ENCODE measurements at places on chromosomes 1 and 21. TPM values are rescaled to one million over a fixed set of nuclear protein-coding genes. Genes with fewer than 3 reads are reported as not detected.

NBPF4 gene
- polyA plus RNA-seq, result 1.0 TPM

SPRR1A gene
- polyA plus RNA-seq, result not detected

OR2T35 gene
- not detected for polyA plus RNA-seq

RSPO1 gene
- not detected for polyA plus RNA-seq

PLPPR4 gene
- polyA plus RNA-seq, result not detected

MIB2 gene
- 178 TPM for polyA plus RNA-seq

SPATA6 gene
- 6.2 TPM for polyA plus RNA-seq

MMEL1 gene
- 7.6 TPM for polyA plus RNA-seq

GRCh38 chr1:215889871-215890270, 322.8 kb downstream of the KCTD3 start:
- no peaks in the 10 kb centered on the region for H3K4me1 ChIP-seq
- no peak overlapping the region for H3K4me3 ChIP-seq
- DNase-seq, result no peak
- H3K27me3 ChIP-seq, result no peaks in the 10 kb centered on the region

- peak; percentile 38 for DNase-seq
- no peak overlapping the region for H3K4me3 ChIP-seq
- H3K27me3 ChIP-seq, result no peaks in the 10 kb centered on the region
- H3K4me1 ChIP-seq, result no peaks in the 10 kb centered on the region
- no peaks in the 10 kb centered on the region for H3K36me3 ChIP-seq
Measured at GRCh38 chr1:166902279-166902678, 26.2 kb upstream of the TADA1 start.

DNA sequence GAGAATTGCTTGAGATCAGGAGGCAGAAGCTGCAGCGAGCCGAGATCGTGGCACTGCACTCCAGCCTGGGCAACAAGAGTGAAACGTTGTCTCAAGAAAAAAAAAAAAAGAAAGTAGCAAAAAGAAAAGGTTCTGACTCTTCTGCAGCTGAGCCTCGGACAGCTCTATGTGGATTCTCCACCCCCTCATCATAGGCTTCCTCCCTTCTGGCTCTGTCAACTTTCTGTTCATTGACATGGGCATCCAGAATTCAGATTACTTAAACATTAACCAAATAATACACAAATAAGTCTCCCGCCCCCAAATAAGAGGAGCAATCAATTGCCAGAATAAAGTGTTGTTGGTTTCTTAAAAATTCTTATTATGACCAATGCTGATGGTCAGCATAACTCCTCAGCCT, 10.0 kb downstream of the SUSD4 start:
- H3K27me3 ChIP-seq, result peaks cover 4% of the 10 kb centered on the region
- no peaks in the 10 kb centered on the region for H3K36me3 ChIP-seq
- no peak overlapping the region for H3K4me3 ChIP-seq

DNA sequence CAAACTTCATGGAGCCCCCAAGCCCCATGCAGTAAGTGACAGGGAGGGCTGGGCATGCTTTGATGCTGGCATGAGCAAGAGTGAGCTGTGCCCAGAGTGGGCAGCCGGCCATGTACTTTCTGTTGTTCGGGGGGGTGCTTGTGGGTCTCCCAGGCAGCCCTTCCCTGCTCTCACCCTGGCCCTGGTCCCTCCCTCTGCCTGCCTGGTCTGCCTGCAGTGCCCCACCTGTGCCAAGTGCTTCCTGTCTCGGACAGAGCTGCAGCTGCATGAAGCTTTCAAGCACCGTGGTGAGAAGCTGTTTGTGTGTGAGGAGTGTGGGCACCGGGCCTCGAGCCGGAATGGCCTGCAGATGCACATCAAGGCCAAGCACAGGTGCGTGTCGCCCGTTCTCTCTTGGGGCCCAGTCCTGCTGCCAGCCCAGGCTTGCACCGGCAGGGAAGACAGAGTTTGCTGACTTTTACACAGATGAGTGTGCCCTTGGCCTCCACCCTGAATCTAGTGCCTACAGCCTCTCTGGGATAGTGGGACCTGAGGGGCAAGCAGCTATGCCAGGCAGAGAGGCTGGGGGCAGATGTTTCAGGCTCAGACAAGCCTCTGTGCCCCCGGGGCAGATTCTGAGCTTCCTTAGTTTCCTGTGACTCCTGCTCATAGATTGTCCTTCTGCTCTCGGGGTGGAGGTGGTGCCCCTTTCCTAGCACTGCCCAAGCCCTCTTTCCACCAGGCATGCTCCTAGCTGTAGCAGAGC, 7.6 kb downstream of the ZBTB48 start:
- no peaks in the 10 kb centered on the region for H3K4me1 ChIP-seq
- H3K27me3 ChIP-seq, result no peaks in the 10 kb centered on the region
- no peak overlapping the region for H3K27ac ChIP-seq
- no peak overlapping the region for H3K4me3 ChIP-seq
- no peak for DNase-seq
- H3K36me3 ChIP-seq, result peaks cover 2% of the 10 kb centered on the region

DNA sequence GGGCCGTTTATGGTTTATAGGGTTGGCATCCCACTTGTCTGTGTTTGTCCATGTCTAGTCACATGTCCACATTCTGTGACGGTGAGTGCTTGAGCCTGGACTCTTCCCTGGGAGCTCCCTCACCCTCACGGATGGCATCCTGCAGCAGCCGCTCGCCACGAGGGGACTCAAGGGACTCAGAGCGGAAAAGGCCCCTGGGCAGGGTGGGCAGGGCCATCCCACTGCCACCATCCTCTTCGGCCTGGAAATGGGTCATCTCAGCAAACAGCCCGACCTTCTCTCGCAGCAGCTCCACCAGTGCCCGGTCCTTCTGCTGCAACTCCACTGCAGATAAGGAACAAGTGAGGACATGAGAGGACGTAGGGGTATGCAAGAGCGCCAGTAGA, 11.1 kb downstream of the RXFP4 start:
- H3K27ac ChIP-seq, result no peak overlapping the region
- DNase-seq, result no peak
- H3K27me3 ChIP-seq, result no peaks in the 10 kb centered on the region
- peaks cover 31% of the 10 kb centered on the region for H3K36me3 ChIP-seq

DNA sequence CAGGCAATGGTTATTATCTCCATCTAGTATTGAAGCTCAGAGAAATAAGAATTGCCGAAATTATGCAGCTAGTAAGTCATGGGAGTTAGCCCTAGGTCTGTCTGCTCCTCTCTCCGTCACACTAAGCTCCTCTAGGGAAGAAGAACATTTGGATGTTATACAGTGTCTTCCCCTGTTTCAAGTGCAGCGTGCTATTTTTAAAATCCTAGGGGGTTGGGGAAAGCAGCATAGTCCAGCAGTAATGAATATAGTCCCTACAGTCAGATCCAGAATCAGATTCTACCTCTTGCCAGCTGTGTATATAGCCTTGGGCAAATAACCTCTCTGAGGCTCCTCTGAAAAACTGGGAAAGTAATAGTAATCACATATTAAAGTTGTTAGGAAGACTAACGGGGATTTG, 44.5 kb upstream of the OSBPL9 start:
- no peak overlapping the region for H3K27ac ChIP-seq
- H3K27me3 ChIP-seq, result no peaks in the 10 kb centered on the region
- peaks cover 20% of the 10 kb centered on the region for H3K4me1 ChIP-seq
- DNase-seq, result no peak

DNA sequence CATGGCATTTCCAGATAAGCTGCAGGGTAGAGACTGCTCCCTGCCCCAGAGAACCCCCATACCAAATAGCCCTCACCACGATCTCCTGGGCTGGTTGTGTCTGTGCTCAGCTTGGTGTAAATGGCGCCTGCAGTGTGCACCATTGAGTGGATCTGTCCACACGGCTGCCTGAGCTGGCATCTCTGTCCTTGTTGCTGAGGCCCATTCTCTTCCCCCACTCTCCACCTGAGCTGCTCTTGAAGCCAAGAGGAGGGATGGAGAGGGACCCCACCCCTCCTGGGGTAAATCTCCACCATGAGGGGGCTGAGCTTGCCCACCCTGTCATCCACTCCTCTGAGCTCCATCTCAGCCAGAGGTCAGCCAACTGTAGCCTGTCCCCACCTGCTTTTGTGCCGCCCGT, 18.0 kb upstream of the ZNF678 start:
- H3K27ac ChIP-seq, result no peak overlapping the region
- DNase-seq, result no peak
- H3K4me1 ChIP-seq, result no peaks in the 10 kb centered on the region
- no peak overlapping the region for H3K4me3 ChIP-seq
- H3K36me3 ChIP-seq, result no peaks in the 10 kb centered on the region

- peaks cover 14% of the 10 kb centered on the region for H3K4me1 ChIP-seq
- H3K27me3 ChIP-seq, result no peaks in the 10 kb centered on the region
- no peak for DNase-seq
Measured at GRCh38 chr1:172165403-172165802, 255.1 kb upstream of the C1orf105 start.

DNA sequence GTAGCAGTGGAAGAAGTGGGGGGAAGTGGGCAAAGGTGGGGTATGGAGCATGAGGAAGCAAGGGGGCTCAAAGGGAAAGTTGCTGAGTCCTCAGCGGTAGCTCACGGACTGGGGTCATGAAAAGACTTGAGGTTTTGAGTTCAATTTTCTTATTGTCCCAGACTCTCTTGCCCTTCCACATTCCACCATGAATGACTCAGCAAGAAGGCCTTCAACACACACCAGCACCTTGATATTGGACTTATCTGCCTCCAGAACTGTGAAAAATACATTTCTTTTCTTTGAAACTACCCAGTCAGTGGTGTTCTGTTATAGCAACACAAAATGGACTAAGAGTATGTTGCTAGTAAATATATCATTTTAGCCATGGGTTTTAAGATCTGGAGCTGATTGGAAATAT, 17.3 kb upstream of the RHBDL2 start:
- H3K36me3 ChIP-seq, result no peaks in the 10 kb centered on the region
- H3K4me1 ChIP-seq, result no peaks in the 10 kb centered on the region
- H3K27me3 ChIP-seq, result no peaks in the 10 kb centered on the region
- no peak for DNase-seq

- no peaks in the 10 kb centered on the region for H3K27me3 ChIP-seq
- no peak for DNase-seq
- H3K36me3 ChIP-seq, result no peaks in the 10 kb centered on the region
- no peaks in the 10 kb centered on the region for H3K4me1 ChIP-seq
- H3K4me3 ChIP-seq, result no peak overlapping the region
Measured at GRCh38 chr1:205585835-205586785, 45.7 kb downstream of the ELK4 start.

DNA sequence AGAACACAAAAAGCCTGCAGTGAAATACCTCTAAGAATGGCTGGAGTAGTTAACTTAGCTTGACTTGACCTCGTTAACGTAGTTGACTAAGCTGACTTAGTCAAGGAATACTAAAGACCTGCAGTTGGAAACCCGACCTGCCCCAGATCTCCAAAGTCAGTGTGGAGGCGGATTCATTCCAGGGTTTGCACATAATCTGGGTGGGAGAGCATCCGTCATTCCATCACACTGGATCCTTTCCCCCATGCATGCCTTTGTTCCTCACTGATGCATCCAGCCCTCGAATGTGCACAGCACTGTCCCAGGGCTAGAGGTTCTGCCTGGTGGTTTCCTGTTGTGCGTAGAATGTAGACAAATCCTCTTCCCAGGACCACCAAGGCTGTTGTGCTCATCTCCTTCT, 76.4 kb downstream of the KCNN3 start:
- H3K27me3 ChIP-seq, result peaks cover 17% of the 10 kb centered on the region
- H3K36me3 ChIP-seq, result no peaks in the 10 kb centered on the region
- no peak overlapping the region for H3K27ac ChIP-seq
- no peak overlapping the region for H3K4me3 ChIP-seq
- H3K4me1 ChIP-seq, result no peaks in the 10 kb centered on the region

DNA sequence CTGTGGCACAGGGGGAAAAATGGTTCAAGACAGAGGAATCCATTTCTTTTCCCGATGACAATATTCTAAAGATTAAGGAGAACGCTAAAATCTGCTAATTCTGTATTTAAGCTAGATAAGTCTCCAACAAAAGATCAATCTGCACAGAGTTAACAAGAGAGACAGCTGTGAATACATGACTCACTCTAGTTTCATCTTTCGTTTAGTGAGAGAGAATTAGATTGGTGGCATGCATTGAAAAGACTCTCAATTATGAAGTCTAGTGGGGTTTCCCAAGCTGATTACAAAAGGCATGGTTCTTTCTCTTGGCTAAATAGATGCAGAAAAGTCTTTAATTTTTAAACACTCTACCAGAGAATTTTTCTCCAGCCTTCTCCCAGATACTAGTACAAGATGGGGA, 34.4 kb downstream of the CAPN9 start:
- no peak for DNase-seq
- H3K36me3 ChIP-seq, result no peaks in the 10 kb centered on the region
- H3K27me3 ChIP-seq, result no peaks in the 10 kb centered on the region
- no peaks in the 10 kb centered on the region for H3K4me1 ChIP-seq
- no peak overlapping the region for H3K27ac ChIP-seq

- DNase-seq, result peak; percentile 15
- no peak overlapping the region for H3K27ac ChIP-seq
- peaks cover 2% of the 10 kb centered on the region for H3K4me1 ChIP-seq
- no peak overlapping the region for H3K4me3 ChIP-seq
- peaks cover 21% of the 10 kb centered on the region for H3K27me3 ChIP-seq
Measured at GRCh38 chr1:234322979-234323378, 50.3 kb upstream of the COA6 start.

DNA sequence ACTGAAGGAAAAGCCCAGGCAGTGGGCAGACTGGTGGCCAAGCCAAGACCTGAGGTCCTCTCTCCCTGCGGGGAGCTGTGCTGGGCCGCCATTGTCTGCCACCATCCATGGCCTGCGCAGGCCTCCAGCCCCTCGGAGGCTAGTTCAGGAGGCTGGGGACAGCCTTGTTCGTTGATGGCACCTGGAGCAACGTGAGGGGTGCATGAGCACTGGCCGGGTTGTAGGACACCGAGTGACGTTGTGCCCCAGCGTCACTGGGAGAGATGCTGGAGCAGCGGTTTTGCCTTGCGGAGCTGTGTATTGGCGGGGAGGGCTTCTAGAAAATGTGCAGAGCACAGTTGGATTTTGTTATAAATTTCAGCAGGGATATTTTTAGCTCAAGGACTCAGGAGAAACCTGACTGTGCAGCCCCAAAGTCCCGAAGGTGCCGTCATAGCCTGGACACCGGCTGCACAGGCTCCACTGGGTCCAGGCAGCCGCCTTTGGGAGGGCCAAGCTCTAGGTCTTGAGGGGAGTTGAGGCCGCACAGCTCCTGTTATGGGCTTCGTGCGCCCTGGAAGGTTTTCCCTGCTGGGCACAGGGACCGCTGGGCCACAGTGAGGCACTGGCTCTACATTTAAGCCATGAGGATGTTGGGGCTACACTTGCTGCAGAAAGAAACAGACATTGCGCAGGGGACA, 48.2 kb upstream of the ADARB1 start:
- no peak overlapping the region for H3K4me3 ChIP-seq
- H3K27me3 ChIP-seq, result no peaks in the 10 kb centered on the region
- H3K4me1 ChIP-seq, result peaks cover under 1% of the 10 kb centered on the region
- H3K27ac ChIP-seq, result no peak overlapping the region
- no peak for DNase-seq
- no peaks in the 10 kb centered on the region for H3K36me3 ChIP-seq

DNA sequence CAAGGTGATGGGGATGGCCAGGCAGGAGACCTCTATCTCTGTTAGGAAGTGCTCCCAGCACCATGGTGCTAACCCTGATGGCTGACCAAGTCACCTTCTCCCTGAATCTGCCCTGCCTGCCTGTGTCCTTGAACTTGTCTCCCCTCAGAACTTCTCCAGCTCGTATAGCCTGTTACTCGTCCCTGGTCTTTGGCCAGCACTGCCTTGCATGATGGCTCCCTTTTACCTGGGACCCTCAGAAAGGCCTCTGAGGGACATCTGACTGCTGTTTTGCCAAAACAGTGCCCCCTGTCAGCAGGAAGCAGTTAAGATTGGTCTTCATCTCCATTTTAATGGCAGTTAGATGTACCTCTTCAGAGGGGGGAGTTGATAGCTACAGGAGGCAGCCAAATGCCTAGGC, 148.3 kb downstream of the RHOU start:
- H3K36me3 ChIP-seq, result no peaks in the 10 kb centered on the region
- H3K4me1 ChIP-seq, result no peaks in the 10 kb centered on the region
- H3K4me3 ChIP-seq, result no peak overlapping the region
- no peak overlapping the region for H3K27ac ChIP-seq

GRCh38 chr1:53585129-53585528, 125.9 kb downstream of the DMRTB1 start:
- H3K27ac ChIP-seq, result no peak overlapping the region
- H3K36me3 ChIP-seq, result no peaks in the 10 kb centered on the region
- DNase-seq, result peak; percentile 37
- no peaks in the 10 kb centered on the region for H3K27me3 ChIP-seq
- H3K4me1 ChIP-seq, result peaks cover 38% of the 10 kb centered on the region
